ENCODE measurements at places on chromosomes 12 and 14.

GRCh38 chr14:20754308-20754707 lies 8.6 kb downstream of the EDDM3A start:
- DNase-seq: no peak

DNA sequence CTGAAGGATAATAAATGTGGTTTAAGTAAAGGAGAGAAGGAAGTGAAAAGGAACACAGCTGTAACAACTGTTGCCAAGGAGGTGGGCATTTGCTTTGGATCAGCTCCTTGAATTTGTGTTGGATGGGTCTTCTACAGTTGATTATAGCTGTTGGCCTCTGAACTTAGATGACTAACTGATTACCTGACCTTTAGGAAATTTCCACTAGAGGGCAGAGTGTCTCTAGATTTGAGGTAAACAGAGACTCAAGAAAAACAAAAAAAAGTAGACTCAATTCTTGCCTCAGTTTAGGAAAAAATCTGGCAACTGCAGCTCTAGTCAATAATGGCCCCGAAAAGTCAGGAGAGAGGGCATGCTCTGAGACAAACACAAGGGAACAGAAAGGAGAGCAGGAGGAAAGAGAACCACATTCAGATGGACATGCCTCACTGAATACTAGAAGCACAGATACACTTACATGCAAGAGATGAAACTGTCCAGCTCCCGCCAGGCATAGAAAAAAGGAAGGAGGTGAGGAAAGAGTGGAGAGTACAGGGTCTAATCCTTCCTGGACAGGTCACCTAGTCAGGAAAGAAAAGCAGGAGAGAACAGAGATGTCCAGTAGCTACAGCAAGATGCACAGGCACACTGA lies 20.6 kb downstream of the COX14 start:
- DNase-seq: no peak

GRCh38 chr12:54216797-54217661 lies 28.2 kb upstream of the SMUG1 start:
- DNase-seq: peak; percentile 98

DNA sequence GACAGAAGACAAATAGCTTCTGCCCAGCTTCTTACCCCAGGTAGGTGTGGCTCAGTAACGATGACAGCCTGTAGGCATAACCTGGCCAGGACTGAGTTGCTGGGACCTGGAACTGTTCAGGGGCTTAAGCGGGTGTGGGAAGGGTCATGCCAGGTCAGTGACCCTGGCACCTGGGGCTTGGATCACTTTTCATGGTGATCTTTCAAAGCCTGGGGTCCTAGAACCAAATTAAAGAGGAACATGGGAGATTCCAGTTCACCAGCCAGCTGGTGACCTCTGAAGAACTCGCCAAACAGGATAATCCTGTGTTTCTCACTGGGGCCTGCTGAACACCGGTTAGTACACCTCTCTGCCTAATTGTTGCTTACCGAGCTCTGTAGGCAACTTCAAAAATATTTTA lies 102.6 kb upstream of the LMNTD1 start:
- DNase-seq: no peak

DNA sequence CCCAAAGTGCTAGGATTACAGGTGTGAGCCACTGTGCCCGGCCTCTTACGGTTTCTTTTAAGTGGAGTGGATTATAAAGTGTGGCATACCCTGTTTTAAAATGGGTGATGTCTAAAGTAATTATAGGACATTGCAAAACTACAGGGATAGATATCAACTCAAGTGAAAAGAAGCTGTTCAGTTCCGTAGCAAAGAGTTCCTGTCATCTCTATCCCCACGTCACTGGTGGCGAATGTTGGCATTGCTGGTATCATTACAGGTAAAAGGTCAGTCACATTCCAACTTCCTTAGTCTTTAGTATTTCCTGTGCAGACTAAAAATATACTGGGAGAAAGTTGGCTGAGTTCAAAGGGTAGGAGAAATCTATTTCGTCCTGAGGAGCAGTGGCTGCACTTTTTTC lies 95.6 kb upstream of the SLC38A2 start:
- DNase-seq: no peak

GRCh38 chr12:109910969-109911348 lies 10.9 kb downstream of the TCHP start:
- DNase-seq: no peak

- no peak for DNase-seq
These were observed 11.7 kb downstream of the CLEC9A start for GRCh38 chr12:10042167-10042566.

DNA sequence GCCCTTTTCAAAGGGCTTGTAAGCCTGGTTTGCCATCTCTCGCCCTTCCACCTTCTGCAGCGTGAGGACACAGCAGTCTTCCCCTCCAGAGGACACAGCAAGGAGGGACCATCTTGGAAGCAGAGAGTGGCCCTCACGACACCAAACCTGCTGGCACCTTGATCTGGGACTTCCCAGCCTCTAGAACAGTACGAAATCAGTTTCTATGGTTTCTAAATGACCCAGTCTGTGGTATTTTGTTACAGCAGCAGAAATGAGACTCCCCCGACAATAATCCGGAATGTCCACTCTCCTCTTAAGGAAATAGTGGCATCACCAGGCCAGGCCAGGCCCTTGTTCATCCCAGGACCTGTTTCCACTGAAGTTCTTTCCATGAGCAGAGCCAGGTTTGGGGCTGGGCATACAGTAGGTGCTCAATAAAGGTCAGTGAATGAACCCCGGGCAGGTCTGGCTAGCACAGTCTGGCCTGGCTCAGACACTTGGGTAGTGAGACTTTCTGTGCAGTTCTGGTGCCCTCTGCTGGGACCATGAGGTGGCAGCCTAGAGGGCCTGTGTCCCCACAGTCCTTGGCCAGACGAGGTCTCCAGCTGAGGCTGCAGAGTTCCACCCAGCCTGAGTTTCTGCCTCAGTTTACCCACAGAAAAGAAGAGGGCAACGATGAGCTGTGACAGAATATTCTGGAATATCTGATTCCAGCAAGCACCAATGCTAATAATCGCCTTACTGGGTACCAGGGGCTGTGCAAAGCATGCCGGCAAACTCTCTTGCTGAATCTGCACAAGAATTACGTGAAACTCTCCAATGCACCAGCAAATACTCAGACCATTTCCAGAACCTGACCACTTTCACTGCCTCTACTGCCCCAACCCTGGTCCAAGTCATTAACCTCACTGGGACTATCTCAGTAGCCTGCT lies 14.0 kb downstream of the ABCB9 start:
- DNase-seq: peak; percentile 65

Data from NCI-H1417 (cell line).